ENCODE measurements at places on chromosomes 1 and 21.

DNA sequence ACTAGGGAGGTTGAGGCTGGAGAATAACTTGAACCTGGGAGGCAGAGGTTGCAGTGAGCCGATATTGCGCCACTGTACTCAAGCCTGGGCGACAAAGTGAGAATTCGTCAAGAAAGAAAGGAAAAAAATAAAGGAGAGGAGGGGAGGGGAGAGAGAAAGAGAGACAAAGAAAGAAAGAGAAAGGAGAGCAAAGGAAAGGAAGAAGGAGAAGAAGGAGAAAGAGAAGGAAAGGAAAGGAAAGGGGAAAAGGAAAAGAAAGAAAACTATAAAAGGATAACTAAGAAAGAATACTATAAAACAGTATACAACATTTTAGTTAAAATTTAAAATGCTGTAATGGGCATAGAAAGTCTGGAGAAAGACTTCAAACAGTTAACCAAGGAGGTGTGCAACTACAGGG lies 33.6 kb downstream of the EIF4G3 start:
- no peak for DNase-seq

DNA sequence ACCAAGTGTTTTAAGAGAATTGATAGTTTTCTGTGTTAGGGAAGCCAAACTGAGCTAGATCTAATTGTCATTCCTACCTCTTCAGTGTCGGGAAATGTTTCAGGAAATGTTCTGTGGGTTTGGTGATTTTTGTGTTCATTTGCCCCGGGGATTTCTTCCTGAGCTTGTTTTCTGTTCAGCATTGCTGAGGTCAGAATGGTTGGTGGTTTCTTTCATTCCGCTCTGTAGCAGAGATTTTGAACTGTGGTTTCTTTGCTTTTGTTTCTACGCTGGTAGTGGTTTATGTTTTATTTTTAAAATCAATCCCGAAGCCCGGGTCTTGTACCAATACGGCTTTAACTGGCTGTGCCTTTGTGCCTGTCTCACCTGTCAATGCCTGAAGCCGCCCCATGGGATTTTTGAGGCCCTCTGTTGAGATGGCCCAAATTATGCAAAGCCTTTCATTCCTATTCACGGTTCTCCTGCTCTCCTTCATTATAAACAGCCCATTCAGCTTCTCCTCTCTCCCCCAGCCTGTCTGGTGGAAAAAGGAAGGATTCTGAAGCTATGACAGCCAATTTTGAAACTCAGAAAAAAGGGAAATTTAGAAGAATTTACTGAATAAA lies 417.2 kb upstream of the KAZN start:
- DNase-seq = no peak

DNA sequence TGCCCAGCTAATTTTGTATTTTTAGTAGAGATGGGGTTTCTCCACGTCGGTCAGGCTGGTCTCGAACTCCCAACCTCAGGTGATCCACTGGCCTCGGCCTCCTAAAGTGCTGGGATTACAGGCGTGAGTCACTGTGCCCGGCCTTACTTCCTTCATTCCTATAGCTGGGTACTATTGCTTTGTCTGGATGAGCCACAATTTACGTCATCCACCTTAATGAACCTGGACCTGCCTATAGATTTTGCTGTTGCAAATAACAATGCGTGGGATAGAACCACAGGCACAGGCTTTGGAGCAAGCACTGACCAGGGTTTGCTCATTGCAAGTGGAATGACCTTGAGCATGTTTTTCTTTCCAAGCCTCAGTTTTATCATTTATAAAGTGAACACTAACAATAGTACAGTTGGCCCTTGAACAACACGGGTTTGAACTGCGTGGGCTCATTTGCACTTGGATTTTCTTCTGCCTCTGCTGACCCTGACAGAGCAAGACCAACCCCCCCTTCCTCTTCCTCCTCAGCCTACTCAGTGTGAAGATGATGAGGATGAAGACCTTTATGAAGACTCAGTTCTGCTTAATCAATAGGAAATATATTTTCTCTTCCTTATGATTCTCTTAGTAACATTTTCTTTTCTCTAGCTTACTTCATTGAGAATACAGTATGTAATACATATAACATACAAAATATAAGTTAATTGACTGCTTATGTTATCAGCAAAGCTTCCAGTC lies 33.3 kb upstream of the BECN2 start:
- DNase-seq = no peak

DNA sequence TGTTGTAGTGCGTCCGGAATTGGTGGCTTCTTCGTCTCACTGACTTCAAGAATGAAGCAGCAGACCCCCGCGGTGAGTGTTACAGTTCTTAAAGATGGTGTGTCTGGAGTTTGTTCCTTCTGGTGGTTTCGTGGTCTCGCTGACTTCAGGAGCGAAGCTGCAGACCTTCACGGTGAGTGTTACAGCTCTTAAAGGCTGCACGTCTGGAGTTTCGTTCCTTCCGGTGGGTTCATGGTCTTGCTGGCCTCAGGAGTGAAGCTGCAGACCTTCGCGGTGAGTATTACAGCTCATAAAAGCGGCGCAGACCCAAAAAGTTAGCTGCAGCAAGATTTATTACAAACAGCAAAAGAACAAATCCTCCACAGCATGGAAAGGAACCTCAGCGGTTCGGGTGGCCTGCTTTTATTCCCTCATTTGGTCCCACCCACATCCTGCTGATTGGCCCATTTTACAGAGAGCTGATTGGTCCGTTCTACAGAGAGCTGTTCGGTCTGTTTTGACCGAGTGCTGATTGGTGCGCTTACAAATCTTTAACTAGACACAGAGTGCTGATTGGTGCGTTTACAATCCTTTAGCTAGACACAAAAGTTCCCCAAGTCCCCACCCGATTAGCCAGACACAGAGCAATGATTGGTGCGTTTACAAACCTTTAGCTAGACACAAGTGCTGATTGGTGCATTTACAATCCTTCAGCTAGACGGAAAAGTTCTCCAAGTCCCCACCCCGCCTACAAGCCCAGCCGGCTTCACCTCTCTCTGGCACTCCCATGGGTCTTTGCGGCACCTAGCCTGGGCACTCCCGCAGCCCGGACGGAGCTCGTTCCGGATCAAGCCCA lies 49.6 kb upstream of the KRTAP19-8 start:
- no peak for DNase-seq

DNA sequence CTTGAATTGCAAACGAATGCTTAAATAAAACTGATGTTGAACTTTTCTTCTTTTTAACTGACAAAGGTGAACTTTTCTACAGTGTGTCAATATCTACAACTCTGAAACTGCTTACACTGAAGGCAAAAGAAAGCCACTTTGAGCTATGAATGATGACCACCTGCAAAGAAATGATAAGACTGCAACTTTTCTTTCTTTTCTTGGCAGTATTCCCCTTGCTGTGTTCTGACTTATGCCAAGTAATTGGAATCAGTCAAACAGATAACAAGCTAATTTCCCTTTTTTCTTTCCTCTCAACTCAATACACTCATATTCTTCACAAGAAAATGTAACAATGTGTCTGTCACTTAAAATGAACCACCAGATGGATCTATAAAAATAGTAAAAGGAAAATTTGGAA lies 588.1 kb upstream of the BRINP3 start:
- DNase-seq = no peak

DNA sequence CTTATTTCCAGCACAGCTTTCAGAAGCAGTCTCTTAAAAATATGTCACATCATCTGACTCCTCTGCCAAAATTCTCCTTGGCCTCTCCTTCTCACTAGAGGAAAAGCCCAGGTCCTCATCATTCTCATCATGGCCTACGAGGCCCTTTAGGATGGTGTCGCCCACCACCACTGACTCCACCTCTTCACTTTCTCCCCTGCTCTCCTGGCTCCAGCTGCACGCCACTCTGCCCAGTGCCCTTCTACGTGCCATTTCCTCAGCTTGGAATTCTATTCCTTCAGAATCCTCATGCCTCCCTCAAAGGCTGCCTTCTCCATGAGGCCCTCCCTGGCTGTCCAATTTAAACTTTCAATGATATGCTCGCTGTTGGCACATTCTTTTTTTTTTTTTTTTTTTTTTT lies 25.3 kb upstream of the BTG2 start:
- DNase-seq = no peak

DNA sequence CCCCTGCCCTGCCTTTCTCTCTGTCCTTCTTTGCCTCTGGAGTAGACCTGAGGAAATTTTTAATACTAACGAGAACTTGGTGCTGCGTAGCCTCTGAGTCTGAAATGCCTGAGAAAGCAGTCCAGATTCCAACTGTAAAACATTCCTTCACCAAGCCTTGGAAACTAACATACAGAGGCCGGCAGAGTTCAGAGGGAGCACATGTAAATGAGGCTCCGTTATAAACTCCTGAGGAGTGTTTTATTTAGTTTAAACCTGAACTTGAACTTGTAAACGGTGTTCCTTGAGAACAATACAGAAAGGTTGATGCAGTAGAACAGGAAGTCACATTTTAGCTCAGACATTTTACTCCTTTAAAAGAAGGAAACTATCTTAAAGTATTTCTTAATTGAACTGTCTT lies 280.7 kb downstream of the TM2D1 start:
- DNase-seq = no peak

DNA sequence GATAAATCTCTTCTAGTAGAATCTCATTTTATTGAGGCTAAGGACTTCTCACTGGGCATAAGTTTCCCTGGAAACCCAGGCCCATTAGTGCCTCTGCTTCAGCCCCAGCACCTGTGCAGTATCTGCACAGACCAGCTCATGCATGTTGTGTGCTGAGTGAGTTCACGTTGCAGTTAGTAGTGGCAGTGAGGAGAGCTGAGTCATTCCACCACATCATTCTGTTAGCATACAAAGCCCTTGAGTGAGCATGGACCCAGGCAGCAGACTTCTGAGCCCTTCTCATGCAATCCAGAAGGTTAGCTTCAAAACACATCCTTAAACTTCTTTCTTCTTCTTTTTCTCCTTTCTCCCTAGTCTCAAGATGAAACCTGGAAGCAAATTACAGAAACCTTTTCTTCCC lies 45.8 kb upstream of the NTPCR start:
- no peak for DNase-seq

DNA sequence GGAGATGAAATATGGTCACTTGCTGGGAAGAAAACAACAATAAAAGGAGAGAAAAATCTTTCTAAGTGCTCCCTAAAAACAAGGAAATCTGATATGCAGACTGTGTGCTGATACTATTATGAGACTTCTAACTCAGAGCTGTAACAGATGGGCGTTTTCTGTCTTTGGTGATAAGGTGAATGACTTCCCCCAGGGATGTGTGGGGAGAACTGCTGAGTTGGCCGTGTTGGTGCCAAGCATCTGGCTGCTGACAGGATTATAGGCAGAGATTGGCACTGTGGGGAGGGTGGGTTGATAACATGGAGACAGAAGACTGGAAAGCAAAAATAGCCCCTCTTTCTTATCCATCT lies 438.5 kb upstream of the PLXNA2 start:
- DNase-seq = no peak

All from cardiac fibroblast (primary cell).